ENCODE measurements at places on chromosomes 1 and 21. TPM values are rescaled to one million over a fixed set of nuclear protein-coding genes. Genes with fewer than 3 reads are reported as not detected.
A peak's percentile ranks its signal among the peaks of the same experiment; 100 is the strongest.

GRCh38 chr1:116111524-116112021 is 374 bp downstream of the MAB21L3 start:
- DNase-seq, result no peak
- no peak overlapping the region for H3K27ac ChIP-seq
- peaks cover 9% of the 10 kb centered on the region for H3K27me3 ChIP-seq
- no peak overlapping the region for H3K4me3 ChIP-seq
- no peaks in the 10 kb centered on the region for H3K4me1 ChIP-seq

- peaks cover 39% of the 10 kb centered on the region for H3K4me1 ChIP-seq
- no peak overlapping the region for H3K27ac ChIP-seq
- no peaks in the 10 kb centered on the region for H3K36me3 ChIP-seq
- peak overlapping the region; percentile 67 for H3K4me3 ChIP-seq
These were observed 979 bp downstream of the RASSF5 start for GRCh38 chr1:206508130-206508889.

DNA sequence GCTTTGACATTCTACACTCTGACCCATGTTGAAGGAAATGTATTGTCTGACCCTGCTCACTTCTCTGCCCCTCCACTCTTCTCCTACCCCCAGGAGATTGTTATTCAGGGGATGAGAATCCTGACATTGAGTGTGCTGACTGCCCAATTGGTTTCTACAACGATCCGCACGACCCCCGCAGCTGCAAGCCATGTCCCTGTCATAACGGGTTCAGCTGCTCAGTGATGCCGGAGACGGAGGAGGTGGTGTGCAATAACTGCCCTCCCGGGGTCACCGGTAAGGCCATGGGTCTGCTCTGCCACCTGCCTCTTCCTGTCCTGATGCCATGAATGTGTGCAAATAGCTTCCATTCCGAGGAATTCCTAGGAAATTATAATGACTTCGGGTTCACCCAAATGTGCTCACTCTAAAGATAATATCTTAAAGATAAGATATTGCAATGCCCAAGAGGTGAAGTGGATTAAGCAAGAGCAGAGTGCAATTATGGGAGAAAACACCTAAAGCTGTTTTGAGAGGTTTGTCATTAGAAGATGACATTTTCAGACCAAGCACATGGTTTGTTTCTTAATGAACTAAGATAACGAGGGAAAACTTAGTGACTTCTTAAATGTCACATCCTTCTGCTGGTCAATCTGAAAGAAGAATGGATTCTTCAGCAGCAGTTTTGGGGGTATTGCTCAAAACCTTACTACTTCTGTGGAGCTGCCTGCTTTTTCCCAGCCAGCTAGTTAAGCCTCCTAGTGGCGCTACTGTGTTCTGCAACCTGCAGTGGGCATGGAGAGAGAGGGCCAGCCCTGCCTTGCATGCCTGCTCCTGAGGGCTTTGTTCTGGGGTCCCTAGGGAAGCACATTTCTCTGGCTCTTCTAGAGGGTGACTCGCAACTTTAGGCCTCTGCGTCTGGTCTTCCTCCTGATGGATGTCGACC is 41.6 kb downstream of the LAMC2 start:
- no peaks in the 10 kb centered on the region for H3K27me3 ChIP-seq
- H3K4me3 ChIP-seq, result no peak overlapping the region
- peaks cover 6% of the 10 kb centered on the region for H3K4me1 ChIP-seq
- no peak overlapping the region for H3K27ac ChIP-seq
- no peaks in the 10 kb centered on the region for H3K36me3 ChIP-seq
- peak; percentile 56 for DNase-seq

Gene ANKRD34A
- 4.7 TPM for total RNA-seq

DNA sequence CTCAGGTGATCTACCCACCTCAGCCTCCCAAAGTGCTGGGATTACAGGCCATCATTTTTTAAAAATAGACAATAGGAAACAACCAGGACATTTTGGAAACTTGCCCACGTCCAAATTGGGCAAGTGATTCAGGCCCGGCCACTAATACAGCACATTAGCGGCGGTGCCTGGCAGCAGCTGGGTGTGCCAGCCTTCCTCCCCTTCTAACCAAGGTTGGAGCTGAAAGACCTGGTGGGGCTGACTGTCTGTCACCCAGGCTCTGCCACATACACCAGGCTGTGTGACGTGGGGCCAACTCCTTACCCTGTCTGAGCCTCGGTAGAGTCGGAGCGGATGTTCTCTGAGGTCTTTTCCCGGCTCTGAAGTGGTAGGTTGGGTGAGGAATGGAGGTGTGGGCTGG is 29.6 kb upstream of the TMEM51 start:
- H3K36me3 ChIP-seq, result no peaks in the 10 kb centered on the region
- peaks cover 6% of the 10 kb centered on the region for H3K27me3 ChIP-seq
- no peak overlapping the region for H3K27ac ChIP-seq
- no peaks in the 10 kb centered on the region for H3K4me1 ChIP-seq
- DNase-seq, result no peak

DNA sequence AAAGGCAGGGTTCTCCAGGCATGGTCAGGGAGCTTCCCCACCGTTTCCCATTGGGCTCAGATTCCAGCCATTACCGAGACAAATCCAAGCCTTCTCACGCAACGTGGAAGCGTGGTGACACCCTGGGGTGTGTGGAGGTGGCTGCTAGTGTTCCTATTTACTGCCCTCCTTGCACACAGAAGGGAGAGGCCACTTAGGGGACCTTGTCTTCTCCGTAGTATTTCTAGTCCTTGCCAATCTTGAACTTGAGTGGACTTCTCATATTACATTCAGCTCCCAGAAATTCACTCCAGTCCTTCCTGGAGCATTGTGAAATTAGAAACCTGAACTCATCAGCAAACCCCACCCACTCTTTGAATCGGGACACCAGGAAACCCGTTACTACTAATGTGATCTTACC is 131.6 kb downstream of the AJAP1 start:
- H3K27me3 ChIP-seq, result peaks cover 4% of the 10 kb centered on the region
- no peaks in the 10 kb centered on the region for H3K36me3 ChIP-seq
- no peak overlapping the region for H3K4me3 ChIP-seq
- H3K4me1 ChIP-seq, result no peaks in the 10 kb centered on the region
- no peak overlapping the region for H3K27ac ChIP-seq
- no peak for DNase-seq

DNA sequence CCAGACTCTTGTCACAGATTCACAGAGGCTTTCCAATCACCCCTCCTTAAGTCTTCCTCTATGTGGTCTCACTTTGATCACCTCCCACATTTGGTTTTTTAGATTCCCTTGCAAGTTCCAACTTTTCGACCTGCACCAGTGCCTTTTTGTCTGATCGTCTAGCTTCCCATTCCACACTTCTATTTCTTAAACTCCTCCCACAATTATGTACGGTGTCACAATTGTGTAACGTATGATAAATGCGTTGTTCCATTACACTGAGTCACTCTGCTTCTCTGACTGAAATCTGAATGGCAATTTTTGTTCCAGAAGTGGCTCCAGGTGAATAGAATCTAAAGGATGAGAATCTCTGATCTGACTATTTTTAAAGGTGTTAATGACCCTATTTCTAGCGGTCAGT is 320.1 kb downstream of the LMX1A start:
- no peak for DNase-seq
- H3K27ac ChIP-seq, result no peak overlapping the region
- no peaks in the 10 kb centered on the region for H3K4me1 ChIP-seq
- no peaks in the 10 kb centered on the region for H3K27me3 ChIP-seq
- H3K36me3 ChIP-seq, result no peaks in the 10 kb centered on the region

- H3K36me3 ChIP-seq, result peaks cover 51% of the 10 kb centered on the region
- H3K27ac ChIP-seq, result no peak overlapping the region
- no peaks in the 10 kb centered on the region for H3K4me1 ChIP-seq
These were observed 52.0 kb downstream of the ZNHIT6 start for GRCh38 chr1:85656256-85656655.

Gene PERM1
- not detected for total RNA-seq

Gene KRTAP6-2
- not detected for total RNA-seq

DNA sequence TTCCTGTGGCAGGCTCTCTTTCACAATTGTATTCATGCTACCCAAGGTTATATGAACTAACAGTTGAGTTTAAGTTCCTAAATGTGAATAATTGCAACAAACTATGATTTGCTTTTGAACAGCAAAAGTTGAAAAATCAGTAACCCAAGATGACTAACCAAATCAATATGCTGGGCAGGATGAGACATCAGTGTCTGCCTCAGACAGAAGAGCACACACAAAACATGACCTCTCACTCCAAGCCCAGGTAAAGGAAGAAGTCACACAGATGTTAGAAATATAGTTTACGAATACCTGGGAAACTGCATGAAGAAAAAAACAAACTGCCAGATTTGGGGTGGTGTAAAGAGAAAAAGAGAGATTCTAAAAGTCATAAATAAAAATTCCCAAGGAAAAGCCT is 3.5 kb downstream of the OR2L13 start:
- no peaks in the 10 kb centered on the region for H3K4me1 ChIP-seq
- H3K27ac ChIP-seq, result no peak overlapping the region
- H3K36me3 ChIP-seq, result no peaks in the 10 kb centered on the region
- H3K27me3 ChIP-seq, result no peaks in the 10 kb centered on the region
- no peak overlapping the region for H3K4me3 ChIP-seq

Gene ATG4C
- 15.9 TPM for total RNA-seq

DNA sequence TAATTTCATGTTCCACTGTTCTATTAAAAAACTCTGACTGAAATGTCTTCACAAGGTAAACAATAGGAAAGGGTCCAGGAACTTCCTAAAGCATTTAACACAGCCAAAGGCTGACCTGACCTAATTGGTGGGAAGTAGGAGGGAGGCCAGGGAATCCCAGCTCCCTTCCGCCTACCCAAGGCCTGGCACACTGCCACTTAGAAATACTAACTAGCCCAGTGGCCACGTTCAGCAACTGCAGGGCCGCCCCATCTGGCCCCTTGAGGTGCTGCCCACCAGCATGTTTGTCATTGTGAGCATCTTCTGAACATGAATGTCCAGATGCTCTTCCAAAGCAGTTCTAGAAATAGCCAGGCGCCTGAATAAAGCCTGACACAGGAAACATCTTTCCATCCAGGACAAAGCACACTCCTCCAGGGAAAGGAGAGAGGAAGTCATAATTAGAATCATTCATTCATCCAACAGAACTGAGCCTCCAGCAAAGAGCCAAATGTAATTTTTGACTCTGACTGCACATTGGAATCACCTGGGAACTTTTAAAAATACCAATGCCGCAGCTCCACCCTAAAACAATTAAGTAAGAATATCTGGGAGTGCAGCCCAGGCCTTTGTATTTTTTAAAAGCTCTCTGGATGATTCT is 44.6 kb upstream of the BCL9 start:
- H3K4me3 ChIP-seq, result no peak overlapping the region
- no peaks in the 10 kb centered on the region for H3K27me3 ChIP-seq
- no peaks in the 10 kb centered on the region for H3K4me1 ChIP-seq
- no peak for DNase-seq

DNA sequence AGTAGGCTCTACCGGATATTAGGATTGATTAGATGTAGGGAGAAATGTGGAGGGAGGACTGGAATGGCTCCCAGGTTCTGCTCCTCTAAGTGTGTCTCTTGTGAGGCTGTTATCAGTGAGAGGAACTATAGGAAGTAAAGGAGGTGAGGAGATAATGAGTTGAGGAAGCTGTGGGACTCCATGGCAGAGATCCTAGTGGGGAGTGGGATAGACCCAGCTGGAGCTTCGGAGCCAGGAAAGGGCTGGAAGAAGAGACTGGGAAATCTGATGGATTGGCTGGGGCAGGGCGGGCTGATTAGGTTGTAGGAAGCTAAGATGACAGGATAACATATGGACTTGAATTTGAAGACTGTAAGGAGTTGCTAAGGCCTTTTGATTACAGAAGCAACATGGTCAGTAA is 14.8 kb upstream of the BCL9 start:
- no peak overlapping the region for H3K27ac ChIP-seq
- H3K4me3 ChIP-seq, result no peak overlapping the region
- DNase-seq, result no peak
- H3K36me3 ChIP-seq, result no peaks in the 10 kb centered on the region

GRCh38 chr1:194028002-194028401 is 841.6 kb upstream of the B3GALT2 start:
- no peaks in the 10 kb centered on the region for H3K4me1 ChIP-seq
- no peaks in the 10 kb centered on the region for H3K27me3 ChIP-seq
- H3K36me3 ChIP-seq, result no peaks in the 10 kb centered on the region
- no peak for DNase-seq
- H3K27ac ChIP-seq, result no peak overlapping the region

Gene RHD
- not detected for total RNA-seq

Gene RUSC1
- total RNA-seq, result 23.2 TPM

DNA sequence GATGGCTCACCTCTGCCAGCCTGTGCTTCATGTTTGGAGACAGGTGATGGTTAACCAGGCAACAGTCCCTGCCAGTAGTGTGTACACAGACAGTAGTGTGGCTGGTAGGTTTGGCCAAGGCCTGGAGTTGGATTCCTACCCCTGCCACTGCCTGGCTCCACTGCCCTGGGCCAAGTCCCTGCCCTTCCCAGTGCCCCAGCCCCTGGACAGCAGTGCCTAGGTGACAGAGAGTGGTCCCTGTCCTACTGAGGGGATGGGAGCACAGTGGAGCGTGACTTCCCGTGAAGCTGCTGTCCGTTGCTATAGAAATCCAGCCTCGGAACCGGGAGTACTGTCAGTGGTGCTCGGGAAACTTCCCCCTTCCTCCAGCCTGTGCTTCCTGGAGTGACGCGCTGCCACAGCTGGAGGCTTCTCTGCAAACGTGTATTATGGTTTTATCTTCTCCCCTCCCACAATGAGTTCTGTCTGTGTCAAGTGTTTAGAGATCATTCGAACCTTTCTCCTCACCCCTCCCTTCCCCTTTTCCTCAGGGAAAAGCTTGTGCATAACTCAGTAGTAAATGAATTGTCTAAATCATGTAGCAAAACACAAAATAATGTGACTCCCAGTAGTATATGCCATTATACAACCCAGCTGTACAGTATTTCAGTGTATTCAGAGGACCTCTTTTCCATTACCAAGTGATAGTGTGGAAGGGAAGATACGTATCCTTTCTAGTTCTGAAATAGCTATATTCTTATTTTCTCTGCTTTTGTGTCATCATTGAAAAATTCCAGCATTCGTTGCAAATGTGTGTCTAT is 73.4 kb downstream of the GALNT2 start:
- no peaks in the 10 kb centered on the region for H3K27me3 ChIP-seq
- H3K4me1 ChIP-seq, result peaks cover 26% of the 10 kb centered on the region
- H3K27ac ChIP-seq, result no peak overlapping the region
- no peak overlapping the region for H3K4me3 ChIP-seq

DNA sequence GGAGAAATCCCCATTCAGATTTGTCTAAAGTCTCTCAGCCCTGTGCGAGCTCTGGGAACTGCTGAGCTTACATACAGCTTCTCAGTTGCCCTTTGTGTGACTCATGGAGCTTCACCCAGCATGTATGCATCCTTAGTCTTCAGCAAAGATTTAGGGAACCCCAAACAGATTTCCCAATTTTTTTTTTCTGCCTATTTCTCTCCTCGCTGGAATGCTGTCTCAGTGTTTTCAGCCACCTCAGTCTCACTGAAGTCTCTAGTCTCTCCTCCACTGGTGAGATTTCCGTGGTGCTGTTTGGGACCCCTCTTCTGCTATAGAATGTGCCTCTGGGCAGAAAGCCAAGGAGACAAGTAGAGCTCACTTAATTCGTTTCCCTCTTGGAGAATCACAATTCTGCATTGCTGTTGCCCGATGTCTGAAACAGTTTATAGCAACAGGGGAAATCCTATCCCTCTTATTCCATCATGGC is 28.1 kb upstream of the TXLNA start:
- no peaks in the 10 kb centered on the region for H3K27me3 ChIP-seq
- no peak for DNase-seq
- peaks cover 13% of the 10 kb centered on the region for H3K4me1 ChIP-seq
- H3K36me3 ChIP-seq, result peaks cover 25% of the 10 kb centered on the region

Measured in activated CD4-positive, alpha-beta memory T cell treated with anti-CD3 and anti-CD28 coated beads for 36 hours (primary cell).